ENCODE measurements at places on chromosomes 6 and 20.

GRCh38 chr6:36550473-36551000 lies 3.3 kb upstream of the STK38 start:
- no peak for DNase-seq

DNA sequence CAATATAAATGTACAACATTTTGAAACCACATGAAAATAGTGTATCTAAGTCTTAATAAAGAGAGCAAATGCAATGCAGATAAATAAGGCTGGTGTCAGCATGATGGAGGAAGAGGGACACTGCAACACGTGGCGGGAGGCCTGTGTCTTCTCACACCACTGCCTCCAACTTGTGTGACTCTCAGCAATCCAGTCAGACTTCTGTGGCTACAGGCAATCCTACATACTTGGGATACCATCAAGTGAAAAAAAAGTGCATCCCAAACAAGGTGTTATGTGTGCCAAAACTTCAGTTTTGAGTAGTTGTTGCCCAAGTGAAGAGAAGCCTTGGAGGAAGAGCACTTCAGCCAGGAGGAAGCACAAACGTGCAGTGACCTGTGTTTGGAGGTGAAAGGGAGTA lies 68.6 kb downstream of the PKIB start:
- DNase-seq, result no peak

DNA sequence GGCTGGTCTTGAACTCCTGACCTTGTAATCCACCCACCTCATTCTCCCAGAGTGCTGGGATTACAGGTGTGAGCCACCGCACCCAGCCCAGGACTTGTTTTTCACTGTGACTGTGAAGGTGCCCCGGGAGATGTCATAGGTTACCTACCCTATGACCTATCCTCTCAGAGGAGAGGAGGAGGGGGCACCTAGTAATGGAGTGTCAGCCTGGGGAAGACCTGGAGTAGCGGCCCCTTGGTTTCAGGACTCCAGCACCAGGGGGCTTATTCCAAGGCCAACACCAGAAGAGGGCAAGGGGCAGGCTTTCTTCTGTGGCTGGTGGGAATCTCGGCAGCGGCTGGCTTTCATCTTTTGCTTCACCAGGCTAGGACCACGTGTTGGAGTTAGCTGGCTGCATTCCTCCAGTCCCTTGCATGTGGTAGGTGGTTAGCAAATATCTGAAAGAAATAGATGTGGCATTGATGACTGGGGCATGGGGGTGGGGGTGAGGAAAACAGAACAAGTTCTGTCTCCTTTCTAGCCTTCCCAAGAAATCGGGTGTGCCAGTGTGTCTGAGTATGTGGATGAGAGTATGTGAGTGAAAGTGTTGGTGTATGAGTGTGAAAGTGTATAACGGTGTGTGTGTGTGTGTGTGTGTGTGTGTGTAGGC lies 7.9 kb upstream of the ITPR3 start:
- DNase-seq, result no peak

DNA sequence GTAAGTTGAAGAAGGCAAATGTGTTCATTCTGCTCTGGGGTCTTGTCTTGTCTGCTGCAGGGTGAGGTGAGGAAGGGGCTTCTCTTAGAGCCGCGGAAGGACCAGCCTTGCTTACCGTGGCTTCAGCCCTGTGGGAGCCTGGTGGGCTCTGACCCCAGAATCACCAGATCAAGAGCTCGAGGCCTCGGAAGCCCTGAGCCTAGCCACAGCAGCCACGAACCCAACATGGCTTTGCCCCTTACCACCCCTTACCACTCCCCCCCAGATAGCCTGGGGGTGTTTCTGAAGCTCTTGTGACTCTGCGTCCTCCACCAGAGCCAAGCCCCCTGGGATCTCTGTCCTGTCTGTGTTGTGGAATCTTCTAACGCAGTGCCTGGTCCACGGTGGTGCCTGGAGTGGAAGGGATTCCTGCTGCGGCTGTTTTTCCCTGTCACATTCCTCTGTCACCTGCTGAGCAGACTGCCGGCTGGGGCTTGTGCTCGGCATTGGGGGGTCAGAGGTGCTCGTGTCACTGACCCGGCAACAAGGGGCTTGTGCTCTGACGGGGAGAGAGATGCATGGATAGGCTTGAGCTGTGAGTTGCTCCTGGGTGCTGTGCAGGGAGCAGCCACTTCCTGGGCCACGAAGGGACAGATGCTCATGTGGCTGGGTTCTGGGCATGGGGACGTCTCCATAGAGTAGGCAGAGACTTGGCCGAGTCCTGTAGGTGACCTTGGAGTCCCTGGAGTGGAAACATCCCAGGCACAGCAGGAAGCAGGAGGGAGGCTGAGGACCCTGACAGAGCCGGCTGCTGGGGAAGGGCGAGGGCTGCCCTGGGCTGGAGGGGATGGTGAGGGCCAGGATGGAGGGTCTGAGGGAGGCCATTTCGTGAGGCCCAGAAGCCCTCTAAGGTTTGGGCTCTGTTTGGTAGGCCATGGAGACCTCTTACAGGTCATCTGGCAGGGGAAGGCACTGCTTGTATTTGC lies 316.0 kb downstream of the QKI start:
- DNase-seq, result no peak

GRCh38 chr6:38233161-38233791 lies 406.5 kb downstream of the BTBD9 start:
- DNase-seq, result no peak

- DNase-seq, result no peak
These were observed 63.1 kb upstream of the PHACTR1 start for GRCh38 chr6:12653486-12653885.

- no peak for DNase-seq
These were observed 99.0 kb downstream of the GMPR start for GRCh38 chr6:16337295-16337975.

DNA sequence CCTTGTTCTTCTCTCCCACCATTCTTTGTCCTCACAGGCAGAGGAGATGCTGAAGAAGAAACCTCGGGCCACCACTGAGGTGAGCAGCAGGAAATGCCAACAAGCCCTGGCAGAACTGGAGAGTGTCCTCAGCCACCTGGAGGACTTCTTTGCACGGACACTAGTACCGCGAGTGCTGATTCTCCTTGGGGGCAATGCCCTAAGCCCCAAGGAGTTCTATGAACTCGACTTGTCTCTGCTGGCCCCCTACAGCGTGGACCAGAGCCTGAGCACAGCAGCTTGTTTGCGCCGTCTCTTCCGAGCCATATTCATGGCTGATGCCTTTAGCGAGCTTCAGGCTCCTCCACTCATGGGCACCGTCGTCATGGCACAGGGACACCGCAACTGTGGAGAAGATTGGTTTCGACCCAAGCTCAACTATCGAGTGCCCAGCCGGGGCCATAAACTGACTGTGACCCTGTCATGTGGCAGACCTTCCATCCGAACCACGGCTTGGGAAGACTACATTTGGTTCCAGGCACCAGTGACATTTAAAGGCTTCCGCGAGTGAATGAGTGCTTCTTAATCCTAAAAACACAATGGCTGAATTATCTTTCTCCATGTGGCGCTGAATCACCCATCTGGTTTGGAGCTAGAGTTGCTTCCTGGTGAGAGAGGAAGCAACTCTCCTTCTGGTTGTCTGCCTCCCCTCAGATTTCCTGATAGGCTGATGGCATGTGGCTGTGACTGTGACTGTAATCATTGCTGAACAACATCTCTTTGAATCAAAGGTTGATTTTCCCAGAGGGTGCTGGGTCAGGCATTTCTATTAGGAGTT lies 4.6 kb downstream of the MAD2L1BP start:
- DNase-seq, result no peak

- no peak for DNase-seq
These were observed 246.8 kb upstream of the KCNG1 start for GRCh38 chr20:51269671-51270070.

GRCh38 chr6:167797011-167797471 lies 29.7 kb upstream of the AFDN start:
- no peak for DNase-seq

DNA sequence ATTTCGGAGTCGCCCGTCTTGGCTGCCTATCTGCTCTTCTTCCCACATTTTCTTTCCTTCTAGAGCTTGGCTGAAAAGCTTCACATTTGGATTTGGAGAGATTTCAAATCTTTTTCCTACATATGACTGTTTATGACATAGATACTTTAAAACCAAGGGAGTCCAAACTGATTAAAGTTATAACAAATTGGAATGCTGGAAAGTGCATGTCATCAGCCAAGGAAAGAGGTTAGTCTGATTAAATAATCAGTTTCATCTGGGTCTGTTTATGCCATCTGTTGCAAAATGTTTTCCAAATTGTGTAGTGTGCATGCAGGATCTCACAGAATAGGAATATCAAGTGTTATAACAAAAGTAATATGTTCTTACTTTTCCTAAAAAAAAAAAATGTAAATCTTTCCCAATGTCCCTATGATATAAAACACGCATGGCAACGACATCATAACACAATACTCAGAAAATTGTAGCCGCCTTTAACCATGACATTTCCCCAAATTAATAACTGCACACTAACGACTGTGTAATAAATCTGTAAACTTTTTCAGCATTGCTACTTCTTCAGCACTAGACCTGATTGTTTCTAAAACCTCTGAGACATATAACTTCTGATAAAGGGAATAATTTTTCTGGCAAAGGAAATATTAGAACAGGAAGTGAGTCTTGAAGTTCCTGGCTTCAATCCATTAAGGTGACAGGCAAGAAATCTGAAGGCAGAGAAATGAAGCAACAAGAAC lies 230.2 kb upstream of the FOXQ1 start:
- no peak for DNase-seq

DNA sequence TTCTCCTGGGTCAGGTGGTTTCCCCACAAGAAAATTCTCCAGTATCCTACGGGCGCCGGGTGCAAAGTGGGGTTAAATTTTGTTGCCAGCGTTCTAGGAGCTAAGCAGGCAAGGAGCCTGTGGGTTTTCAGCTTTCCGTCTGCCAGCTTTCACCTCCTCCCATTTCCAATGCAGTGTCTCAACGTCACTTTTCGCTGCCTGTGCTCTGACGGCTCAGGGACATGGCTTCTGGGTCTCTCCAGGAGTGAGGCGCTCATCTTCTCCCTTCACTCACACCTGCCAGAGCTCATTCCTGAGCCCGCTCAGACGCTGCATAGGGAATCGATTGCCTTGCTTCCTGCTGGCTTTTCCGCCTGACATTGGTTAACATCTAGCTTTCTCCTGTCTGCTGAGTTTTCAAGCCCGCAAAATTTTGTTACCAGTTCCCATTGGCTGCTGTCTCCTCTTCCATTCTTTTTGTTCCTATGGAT lies 7.3 kb upstream of the NAA20 start:
- no peak for DNase-seq

DNA sequence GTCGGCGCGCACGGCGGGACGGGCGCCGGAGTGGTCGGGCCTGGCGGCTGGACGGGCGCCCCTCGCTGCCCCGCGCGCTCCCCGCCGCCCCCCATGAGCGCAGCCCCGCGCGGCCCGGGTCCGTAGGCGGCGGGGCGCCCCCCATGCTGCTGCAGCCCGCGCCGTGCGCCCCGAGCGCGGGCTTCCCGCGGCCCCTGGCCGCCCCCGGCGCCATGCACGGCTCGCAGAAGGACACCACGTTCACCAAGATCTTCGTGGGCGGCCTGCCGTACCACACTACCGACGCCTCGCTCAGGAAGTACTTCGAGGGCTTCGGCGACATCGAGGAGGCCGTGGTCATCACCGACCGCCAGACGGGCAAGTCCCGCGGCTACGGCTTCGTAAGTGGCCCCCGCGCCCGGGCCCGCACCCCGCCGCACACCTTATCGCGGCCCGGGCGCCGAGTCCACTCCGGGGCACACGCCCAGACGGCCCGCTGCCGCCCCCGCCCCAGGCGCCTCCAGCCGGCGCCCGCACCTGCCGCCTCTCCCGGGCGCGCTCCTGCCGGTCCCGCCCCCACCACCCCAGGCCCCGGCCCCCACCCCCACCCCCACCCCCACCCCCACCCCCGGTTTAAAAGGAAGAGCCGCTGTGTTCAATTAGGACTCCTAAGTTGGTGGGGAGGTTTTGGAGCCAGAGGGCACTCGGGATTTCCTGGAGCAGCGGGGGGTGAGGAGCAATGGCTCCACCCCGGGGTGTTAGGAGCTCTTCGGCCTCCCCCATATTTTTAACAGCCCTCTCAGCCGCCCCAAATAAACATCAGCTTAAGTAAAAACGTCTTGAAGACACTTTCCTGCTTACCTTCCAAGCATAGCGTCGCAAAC lies 474 bp downstream of the RBM38 start:
- no peak for DNase-seq

GRCh38 chr6:142187209-142187608 lies 40.1 kb downstream of the VTA1 start:
- peak; percentile 40 for DNase-seq

DNA sequence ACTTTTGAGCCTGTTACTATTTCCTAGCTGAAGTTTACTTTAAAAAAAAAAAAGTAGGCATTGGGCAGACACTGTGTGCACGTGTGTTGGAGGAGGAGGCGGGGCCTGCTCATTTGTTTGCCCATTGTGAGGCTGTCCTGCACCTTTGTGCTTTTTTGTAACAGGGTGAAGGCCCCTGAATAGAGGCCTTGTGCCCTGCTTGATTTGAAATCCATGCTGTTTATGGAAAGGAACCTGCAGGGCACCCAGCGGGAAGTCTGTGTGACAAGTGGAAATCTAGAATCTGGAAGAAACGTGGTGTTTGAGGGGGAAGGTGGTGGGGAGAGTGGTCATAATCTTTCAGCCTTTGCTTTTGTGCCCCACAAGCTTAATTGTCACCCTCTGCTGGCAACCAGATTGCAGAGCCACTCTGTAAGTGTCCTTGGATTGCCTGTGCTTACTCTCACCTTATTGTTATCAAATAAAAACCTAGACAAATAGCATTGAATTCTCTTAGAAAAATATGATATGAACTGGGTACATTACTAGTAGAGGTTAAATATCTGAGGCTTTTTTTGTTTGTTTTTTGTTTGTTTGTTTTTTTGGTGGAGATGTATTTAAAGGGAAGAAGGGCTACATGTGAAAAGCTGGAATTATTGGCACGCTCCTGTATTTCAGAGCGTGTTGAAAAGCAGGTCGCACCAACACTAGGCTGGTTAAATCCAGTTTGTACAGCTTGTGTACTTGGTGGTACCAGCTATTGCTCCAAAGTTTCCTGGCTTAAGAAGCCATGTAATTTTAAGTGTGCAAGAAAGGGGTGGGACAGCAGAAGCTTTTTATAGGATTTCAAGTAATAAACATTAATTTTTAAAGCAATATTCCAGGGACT lies 156.3 kb downstream of the ARID1B start:
- peak; percentile 73 for DNase-seq

GRCh38 chr20:6940876-6941275 lies 173.4 kb downstream of the BMP2 start:
- no peak for DNase-seq

DNA sequence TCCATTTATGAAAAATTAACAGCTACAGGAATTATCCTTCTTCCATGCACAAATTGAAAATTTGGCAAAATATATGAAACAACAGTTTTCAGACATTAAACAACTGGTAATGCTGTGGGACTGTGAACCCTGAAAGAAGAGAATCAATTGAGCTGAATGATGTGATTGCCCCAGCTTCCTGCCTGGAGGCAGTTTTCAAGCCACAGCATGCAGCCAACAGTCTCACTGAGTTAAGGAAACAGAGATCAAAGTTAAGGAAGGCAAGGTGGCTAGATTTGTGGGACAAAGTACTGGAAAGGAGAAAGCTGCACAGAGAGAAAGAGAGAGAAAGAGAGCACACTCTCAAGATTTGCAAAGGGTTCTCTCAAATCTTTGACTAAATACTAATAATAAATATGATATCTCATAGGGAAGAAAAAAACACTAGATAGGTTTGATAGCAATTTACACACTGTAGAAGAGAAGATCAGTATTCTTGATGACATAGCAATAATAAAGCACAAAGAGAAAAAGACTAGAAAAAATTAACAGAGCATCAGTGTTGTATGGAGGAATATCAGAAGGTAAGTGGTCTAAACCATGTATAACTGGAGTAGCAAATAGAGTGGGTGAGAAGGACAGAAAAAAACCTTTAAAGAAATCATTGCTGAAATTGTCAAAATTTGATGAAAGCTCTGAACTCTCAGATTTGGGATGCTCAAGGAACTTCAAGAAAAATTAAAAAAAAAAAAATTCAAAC lies 70.1 kb upstream of the CNKSR3 start:
- DNase-seq, result no peak

GRCh38 chr6:38307740-38308139 lies 332.0 kb downstream of the BTBD9 start:
- no peak for DNase-seq
